ENCODE measurements at places on chromosomes 5 and 9.

GRCh38 chr9:131714161-131714646, 25.7 kb downstream of the RAPGEF1 start:
- no peak for DNase-seq

- no peak for DNase-seq
Observed at GRCh38 chr9:121303456-121304451, 35.8 kb downstream of the GSN start.

DNA sequence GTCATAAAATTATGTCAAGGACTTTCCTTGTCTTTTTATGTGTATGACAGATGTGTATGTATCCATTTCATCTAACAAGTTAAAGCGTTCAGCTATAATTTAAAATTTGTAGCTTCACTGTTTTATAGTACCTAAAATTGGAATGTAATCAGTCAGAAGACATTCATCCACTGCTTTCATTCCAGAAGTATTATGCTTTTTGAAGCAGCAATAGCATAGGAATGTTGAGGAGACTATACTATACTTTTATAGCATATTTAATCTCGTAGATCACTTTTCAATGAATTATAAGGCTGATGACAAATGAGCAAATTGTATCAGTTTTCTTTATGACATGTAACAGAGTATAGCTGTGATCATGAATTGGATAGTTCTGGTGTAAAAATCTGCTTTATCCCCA, 6.9 kb downstream of the PCDHGA12 start:
- DNase-seq: no peak

GRCh38 chr5:38621840-38622437, 65.5 kb upstream of the LIFR start:
- DNase-seq: no peak

DNA sequence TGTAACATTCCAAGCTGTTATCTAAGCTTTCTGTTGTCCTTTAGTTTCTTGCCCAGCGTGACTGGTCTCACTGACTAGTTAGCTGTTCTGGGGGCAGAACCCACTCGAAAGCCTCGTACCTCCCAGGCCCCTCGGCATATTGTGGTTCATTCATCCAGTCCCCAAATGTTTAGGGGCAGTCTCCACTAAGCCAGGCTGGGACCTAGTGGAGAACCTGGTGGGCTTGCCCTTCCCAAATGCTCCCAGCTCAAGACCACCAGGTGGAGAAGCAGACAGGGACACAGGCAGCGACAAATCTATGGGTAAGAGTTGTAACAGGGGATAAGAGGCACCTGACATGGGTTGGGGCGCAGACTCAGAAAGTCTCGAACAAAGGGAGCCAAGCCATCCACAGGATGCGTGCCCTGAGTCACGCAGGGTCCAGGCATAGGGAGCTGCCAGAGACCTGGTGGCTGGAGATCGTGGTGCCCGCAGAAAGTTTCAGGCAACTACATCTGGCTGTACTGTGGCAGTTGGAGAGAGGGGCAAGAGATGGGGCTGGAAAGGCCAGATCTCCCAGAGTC, 851 bp upstream of the EEIG1 start:
- DNase-seq: no peak

Data from stimulated activated CD4-positive, alpha-beta T cell treated with anti-CD3 and anti-CD28 coated beads, Interleukin-2, amount 100 ng/mL, for 4 hours (primary cell).